ENCODE measurements at places on chromosomes 5 and 9. TPM values are rescaled to one million over a fixed set of nuclear protein-coding genes. Genes with fewer than 3 reads are reported as not detected.

ADAMTS16 gene
- not detected for total RNA-seq

OR1Q1 gene
- total RNA-seq: not detected

PCDHA6 gene
- not detected for total RNA-seq

SPATA24 gene
- total RNA-seq: 2.8 TPM

LRRC14B gene
- not detected for total RNA-seq

NUTM2F gene
- not detected for total RNA-seq

MYMK gene
- not detected for total RNA-seq

ESM1 gene
- total RNA-seq: 18.1 TPM

TLX3 gene
- total RNA-seq: not detected

FOXD4 gene
- 0.10 TPM for total RNA-seq

ZNF346 gene
- total RNA-seq: 11.7 TPM

FAM153A gene
- not detected for total RNA-seq

ARAP3 gene
- 7.0 TPM for total RNA-seq

FOXD4L4 gene
- not detected for total RNA-seq

CBY3 gene
- total RNA-seq: not detected

GABRA1 gene
- total RNA-seq: not detected

LRRC19 gene
- not detected for total RNA-seq

ARSI gene
- total RNA-seq: 4.7 TPM

BAAT gene
- 0.04 TPM for total RNA-seq

BRIX1 gene
- 47.1 TPM for total RNA-seq

SPATA31C1 gene
- not detected for total RNA-seq

SHOC1 gene
- 0.03 TPM for total RNA-seq

SHISAL2B gene
- not detected for total RNA-seq

Measured in foreskin keratinocyte (primary cell).